Hepatic stellate cell (primary cell): ENCODE measurements at places on chromosomes 5 and 9.

GRCh38 chr9:20619487-20620200 lies 2.7 kb downstream of the MLLT3 start:
- DNase-seq = no peak

- DNase-seq = no peak
Measured at GRCh38 chr5:92378966-92379611, 996.0 kb upstream of the ARRDC3 start.

GRCh38 chr9:89260525-89260924 lies 50.5 kb upstream of the CKS2 start:
- DNase-seq = no peak

DNA sequence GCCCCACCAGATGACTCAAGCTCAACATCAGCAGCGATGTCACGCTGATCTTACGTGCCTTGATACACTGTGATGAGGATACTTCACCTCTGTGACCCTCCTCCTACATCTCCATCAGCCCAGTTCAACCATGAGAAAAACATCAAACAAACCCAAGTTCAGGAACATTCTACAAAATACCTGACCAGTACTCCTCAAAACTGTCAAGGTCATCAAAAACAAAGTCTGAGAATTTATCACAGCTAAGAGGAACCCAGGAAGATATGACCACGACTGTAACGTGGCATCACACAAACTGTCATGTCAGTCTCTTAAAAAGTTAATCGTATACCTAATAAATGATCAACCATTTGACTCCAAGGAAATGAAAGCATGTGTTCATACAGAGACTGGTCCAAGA lies 90.8 kb downstream of the COL23A1 start:
- DNase-seq = no peak

- DNase-seq = no peak
Measured at GRCh38 chr5:40093550-40093949, 586.2 kb upstream of the PTGER4 start.

DNA sequence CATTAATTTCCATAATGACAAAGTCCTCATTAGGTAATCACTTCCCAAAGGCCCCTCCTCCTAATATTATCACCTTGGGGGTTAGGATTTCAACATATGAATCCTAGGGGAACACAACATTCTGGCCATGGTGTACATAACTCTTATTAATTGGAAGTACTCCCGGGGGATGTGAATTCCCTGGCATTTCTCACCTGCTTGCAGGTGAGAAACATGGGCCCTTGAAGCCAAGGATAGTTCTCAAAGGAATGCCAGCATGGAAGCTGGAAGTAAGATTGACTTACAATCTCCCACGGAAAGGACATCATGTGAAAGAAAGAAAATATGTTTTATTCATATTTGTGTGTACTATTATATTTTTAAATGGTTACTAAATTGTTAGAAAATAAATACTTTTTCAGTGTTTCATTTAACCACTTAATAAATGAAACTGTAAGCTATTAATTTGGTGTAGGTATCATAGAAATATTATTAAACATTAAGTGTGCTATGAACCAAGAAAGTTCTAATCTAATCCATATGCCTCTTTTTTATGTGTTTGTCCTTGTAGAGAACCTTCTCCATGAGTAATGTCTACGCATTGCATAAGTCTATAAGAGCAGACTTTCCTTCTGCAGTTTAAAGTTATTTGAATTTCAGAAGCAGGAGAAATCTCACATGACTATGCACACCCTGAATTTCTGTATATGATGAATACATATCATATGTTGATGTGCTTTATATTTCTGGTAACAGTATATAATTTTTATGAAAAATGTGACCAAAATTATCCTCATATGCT lies 59.4 kb downstream of the ANXA1 start:
- no peak for DNase-seq

GRCh38 chr9:112705768-112706427 lies 12.0 kb downstream of the INIP start:
- DNase-seq = no peak

GRCh38 chr5:50740832-50741231 lies 74.4 kb downstream of the PARP8 start:
- DNase-seq = no peak

- DNase-seq = no peak
Measured at GRCh38 chr9:13432904-13433303, 153.4 kb upstream of the MPDZ start.

- DNase-seq = no peak
Measured at GRCh38 chr9:69214939-69215338, 40.9 kb downstream of the TJP2 start.

GRCh38 chr9:82260691-82261090 lies 272.1 kb downstream of the SPATA31D1 start:
- no peak for DNase-seq

DNA sequence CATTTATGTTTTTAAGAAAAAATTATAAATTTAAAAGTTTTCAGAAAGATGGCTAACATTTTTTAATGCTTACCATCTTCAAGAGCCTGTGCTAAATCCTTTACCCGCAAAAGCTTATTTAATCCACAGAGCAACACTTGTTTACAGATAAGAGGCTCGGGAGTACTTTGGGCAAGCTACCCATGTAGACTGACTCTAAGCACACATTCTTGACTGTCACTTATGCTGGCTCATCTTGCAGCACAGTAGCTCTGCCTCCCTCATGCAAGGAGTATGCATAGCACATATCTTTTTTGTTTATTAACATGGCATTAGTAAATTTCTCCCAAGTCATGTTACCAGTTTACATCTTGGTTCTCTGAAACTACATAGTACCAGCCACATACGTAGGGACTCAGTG lies 14.7 kb downstream of the SH3RF2 start:
- DNase-seq = no peak

DNA sequence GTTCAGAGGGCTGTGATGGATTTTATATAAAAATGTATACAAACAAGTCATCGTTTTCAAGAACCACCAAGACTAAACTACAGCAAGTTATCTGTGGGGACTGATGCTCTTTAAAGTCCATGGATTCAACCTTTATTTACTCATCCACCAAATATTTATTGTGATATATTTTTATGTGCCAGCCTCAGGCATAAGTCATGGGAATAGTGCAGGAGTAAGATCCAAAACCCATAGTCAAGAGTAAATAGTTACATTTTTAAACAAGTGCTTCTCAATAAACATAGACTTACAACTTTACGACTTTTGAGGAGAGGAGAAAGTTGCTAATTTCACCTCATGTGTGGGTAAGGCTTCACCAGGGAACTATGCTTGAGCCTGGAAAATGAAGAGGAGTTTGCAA lies 24.6 kb downstream of the MACIR start:
- DNase-seq = no peak

DNA sequence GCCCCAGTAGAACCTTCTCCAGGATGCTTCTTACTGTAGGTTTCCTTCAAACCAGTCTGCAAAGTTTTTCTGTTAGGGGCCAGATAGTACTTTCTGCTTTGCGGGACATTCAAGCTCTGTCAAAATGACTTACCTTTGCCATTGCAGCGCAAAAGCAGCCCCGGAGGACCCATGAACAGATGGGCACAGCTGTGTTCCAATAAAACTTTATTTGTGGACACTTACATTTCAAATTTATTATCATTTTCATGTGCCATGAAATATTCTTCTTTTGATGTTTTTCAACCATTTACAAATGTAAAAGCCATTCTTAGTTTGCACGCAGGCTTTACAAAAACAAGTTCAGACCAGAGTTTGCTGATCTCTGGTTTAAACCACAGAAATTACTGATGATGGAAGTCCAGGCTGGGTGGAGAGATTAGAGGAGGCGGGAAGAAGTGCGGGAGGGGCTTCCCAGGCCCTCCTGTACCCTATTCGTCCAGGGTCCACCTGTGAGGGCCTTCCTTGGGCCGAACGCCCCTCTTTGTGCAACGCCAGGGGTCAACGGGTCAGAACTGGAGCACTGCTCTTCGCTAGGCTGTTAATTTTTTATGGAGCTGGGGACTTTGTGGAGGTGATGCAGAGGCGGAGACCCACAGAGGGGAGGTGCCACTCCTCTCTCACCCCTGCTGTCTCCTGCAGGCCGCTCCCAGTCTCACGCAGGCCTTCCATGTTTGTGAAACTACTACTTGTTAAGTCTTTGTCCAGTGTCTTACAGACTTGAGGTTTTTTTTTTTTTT lies 7.6 kb upstream of the ASS1 start:
- DNase-seq = no peak

DNA sequence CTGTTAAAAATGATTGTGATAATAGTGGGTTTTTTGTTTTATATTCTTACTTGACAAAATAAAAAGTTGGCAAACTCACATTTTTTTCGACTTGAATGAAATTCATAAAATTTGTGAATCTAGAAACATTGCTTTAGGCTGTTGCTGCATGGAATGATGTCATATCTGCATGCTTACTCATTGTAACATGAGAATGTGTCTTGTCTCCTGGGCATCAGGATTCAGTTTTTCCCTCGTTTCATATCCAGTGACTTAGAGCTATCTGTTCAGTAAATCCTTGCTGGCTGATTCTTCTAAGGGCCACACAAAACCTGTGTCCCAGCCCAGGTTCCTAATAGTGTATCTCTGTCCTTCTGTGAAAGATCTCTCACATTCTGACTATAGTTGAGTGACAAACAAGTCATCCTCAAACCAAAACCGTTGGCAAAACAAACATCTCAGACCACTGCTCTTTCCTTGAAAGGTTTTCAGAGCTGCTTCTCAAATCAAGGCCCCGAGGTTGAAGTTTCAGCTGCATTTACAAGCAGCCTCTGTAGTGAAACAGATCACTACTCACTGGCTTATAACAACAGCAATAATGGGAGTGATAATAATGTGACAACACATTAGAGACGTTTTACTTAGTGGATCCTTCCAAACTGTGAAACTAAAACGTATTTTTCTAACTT lies 95.0 kb downstream of the NPR3 start:
- peak; percentile 35 for DNase-seq

GRCh38 chr9:28234894-28235277 lies 661.6 kb upstream of the C9orf72 start:
- no peak for DNase-seq

DNA sequence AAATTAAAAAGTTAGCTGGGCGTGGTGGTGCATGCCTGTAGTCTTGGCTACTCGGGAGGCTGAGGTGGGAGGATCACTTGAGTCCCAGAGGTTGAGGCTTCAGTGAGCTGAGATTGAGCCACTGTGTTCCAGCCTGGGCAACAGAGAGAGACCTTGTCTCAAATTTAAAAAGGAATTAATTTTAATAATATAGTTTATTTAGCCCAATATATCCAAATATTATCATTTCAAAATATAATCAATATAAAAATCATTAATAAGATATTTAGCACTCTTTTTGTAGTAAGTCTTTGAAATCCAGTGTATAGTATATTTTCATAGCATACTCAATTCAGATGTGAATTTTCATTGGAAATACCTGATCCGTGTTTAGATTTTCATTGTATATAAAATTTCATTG lies 43.2 kb upstream of the ORM1 start:
- no peak for DNase-seq

DNA sequence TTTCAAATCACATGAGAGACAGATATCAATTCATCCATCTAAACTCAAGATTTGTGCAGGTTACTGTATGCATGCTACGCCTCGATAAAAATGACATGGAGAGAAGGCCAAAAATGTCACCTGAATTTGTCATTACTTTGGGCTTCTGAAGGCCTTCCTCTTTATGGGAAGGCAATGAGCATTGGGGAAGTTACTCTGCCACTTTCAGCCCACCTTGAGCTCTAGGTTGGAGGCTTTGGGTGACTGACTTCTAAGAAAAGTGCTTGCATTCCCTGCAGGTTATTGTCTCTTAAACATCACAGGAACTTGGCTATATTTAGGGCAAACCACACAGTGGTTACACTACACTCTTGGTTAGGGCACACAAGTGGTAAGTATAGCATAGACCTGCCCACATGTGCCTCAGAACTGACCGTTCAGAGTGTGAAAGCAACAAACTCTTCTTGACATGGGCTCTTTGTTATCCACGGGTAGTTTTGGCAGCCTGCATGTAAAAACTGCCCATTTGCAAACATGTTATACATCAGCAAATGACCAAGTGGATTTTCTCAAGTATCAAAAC lies 169.5 kb downstream of the ZNF608 start:
- DNase-seq = no peak

GRCh38 chr9:77291714-77292113 lies 114.4 kb downstream of the VPS13A start:
- peak; percentile 17 for DNase-seq

DNA sequence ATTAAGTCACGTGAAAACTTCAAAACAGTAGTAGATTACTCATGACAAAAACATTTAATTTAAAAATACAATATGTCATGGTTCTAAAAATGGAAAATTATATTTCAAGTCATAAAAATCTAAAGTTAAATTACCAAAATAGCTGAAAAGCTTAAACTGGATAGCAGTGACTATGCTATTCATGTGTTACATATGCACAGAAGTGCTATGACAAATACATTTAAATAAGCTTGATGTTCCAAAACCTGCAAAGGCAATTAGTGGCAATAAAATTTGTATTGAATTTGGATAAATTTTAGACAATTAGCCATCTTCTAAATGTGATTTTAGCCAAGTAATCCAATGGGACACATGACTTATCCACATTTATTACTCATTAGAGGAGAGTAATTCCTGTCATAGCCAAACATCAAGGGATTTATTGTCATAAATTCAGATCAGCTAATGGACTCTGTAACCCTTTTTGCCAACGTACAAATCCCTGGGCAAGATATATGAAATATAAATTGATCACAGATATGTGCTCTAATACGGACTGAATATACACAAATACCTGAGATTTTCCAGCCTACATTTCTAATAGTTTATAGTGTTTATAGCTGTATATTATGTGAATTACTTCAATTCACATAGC lies 419.4 kb downstream of the ISL1 start:
- DNase-seq = no peak
